HCEC 1CT (cell line): ENCODE measurements at places on chromosomes 4 and X.

DNA sequence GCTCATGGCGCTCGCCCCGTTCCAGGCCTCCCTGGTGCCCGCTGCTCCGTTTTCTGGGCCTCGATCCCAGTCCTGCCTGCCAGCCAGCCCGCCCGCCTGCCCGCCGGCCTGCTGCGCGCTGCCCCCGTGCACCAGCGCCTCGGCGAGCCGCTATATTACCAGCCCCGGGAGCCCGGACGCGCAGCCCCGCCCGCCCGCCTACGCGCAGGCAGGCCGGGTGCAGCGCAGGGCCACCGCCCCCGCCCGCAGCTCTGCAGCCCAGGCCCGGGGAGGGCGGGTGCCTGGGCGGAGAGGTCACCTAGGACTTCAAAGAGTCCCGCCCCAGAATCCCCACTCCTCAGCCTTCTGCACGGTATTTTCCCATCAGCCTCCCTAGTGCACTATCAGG, at the start of gene MAOB:
Gene MAOB, minus strand, starts transcription at position 157 of the 388 bp plus-strand sequence. Its CDS starts 151 bp downstream, at position 6.
- DNase-seq: no peak

DNA sequence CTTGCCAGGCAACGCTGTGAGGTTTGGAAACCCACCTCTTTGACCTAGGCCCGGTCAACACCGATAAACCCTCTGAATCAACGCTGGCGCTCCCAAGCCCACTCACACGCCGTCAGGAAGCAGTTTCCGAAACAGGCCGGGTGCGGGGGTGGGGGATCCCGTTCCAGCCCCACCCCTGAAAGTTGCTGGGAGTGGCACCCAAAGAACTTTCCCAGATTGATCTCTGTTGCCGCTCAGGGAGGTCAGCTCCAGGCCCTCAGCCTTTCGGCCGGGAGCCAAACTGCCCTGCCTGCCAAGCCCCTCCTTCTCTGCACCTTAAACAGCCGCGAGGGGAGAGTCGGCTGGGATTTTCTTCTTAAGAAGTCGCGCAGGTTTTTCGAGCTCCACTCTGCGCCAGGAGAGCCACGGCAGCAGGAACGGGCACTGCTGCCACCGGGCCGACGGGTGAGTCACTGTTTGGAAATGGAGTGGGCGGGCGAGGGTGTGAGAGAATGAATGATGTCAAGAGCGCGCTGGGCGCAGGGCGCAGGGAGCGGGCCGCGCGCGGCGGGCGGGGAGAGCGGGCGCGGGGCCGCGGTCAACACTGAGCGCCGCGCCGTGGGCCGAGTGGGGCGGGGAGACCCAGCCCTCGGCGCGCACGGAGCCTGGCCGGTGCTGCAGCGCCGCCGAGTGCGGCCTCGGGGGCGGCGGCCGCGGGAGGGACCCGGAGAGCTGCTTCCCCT, at the start of gene SGMS2:
Gene SGMS2, plus strand, starts transcription at position 583 of the 722 bp plus-strand sequence. CDS start 70,622 bp downstream, outside the sequence.
- peak; percentile 73 for DNase-seq

- no peak for DNase-seq
Observed at GRCh38 chr4:182000077-182000476, 243.1 kb upstream of the TENM3 start.

DNA sequence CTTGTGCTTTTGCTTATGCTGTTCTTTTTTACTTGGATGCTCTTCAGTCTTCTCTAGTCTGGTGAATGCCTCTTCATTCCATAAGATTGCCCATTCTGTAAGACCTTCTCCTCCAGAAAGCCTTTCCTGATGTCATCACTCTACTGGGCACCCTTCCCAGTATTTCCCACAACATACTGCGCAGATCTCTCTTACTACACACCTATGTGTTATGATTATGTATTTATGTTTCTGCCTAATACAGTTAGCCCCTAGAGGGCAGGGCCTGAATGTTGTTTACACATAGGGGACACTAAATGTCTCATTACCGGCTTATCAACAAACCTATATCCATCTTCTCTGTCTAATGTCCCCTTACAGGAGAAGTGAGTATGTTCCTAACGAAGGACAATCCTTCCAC, 21.1 kb downstream of the AIFM1 start:
- peak; percentile 6 for DNase-seq

DNA sequence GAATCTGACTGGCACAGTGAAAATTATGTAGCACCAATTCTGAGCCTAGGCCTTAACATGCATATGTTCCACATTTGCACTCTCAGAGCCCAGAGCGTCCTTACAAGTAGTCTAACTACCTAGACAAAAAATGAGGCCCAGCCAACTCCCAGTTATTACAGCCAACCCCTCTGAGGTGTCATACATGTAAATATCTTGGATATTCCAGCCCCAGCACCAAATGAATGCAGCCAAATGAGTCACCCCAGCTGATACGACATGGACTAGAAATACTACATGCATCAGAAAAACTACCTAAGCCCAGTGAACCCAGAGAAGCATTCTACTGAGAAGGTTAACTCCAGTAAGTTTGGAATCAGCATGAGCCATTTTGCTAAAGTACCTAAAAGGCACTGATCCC, 145.1 kb downstream of the STPG2 start:
- DNase-seq: no peak
